ENCODE measurements at places on chromosomes 3 and 15.

DNA sequence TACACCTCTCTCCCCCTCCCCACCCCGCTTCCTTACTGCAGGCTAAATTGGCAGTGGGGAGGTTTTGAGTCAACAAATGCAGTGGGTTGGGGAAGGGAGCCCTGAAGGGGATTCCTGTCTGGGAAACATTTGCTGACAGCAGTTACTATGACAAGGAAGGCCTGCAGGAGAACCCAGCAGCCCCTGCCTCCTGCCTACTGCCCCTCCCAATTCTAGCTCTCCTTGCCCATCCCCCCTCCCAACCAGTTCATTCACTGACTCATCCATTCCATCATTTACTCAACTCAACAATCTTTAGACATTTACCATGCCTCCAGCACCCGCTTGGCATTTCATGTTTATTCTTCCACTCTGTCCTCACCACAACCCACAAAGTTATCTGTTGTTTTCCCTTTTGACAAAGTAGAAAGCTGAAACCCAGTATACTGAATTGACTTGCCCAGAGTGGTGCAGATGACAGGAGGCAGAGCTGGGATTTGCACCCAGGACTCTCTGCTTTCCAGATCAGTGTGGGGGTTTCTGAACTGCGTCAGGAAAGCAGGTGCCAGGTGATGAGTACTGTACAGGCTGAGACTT, 75.0 kb downstream of the MAGEF1 start:
- DNase-seq = peak; percentile 92

DNA sequence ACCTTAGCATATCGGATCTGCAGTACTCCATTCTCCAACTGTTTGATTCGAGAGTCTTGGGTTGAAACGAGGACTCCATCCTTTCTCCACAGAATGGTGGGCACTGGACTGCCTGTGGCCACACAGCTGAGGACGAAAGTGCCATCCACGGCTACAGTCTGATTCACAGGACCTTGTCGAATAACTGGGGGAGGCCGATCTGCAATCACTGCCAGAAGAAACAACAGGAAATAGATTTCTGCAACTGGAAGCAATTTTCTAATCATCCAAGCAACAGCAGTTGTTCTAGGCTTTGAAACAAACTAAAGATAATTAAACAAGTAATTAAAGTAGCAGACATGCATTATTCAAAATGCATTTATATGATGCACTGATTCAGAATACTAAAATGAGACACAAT, 1097.7 kb downstream of the ROBO1 start:
- DNase-seq = no peak

- no peak for DNase-seq
These were observed 148.5 kb upstream of the ICE2 start for GRCh38 chr15:60627298-60627943.

- DNase-seq = peak; percentile 41
These were observed 81.9 kb downstream of the MECOM start for GRCh38 chr3:169581633-169582032.

- DNase-seq = no peak
These were observed 14.2 kb downstream of the DENND4A start for GRCh38 chr15:65777843-65778242.

- DNase-seq = no peak
These were observed 16.8 kb downstream of the CGNL1 start for GRCh38 chr15:57393061-57393460.

- no peak for DNase-seq
These were observed 25.5 kb upstream of the PDHB start for GRCh38 chr3:58459160-58459559.

DNA sequence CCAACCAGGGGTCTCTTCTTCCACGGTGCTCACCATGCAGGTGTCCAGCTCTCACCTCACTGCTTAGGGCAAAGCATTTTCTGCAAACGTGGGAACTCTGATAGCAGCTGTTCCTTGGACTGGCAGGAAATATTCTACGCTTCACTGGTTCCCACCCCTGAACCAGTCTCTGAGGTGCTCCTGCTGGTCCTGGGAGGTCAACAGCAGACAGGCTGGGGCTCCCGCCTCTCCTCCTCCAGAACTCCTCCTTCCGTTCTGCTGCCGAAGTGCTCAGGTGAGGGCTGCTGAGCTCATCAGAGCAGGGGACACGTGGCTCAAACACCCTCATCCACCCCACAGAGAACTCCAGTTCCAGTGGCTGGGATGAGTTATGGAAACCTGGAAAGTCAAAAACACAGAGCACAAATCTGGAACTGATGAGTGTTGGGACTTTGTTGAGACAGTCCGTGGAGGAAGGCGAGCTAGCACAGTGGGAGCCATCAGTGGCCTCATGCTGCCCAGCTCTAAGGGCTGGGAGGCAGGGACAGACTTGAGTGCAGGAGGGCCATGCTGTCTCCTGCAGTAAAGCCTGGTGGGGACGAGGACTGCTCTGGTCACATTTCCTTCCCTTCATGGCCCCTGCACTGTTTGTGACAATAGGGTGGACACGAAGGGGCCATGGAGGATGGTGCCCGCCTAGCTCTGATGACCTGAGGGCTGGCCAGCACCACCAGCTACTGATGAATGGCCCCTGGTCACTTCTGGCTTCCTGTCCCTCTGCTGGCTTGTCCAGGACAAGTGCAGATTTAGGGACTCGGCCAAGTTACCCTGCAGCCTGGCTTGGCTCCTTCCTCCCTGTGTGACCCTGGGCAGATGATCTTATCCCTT, 137.8 kb downstream of the KLF13 start:
- no peak for DNase-seq

- no peak for DNase-seq
These were observed 22.4 kb downstream of the IFT122 start for GRCh38 chr3:129462361-129462968.

DNA sequence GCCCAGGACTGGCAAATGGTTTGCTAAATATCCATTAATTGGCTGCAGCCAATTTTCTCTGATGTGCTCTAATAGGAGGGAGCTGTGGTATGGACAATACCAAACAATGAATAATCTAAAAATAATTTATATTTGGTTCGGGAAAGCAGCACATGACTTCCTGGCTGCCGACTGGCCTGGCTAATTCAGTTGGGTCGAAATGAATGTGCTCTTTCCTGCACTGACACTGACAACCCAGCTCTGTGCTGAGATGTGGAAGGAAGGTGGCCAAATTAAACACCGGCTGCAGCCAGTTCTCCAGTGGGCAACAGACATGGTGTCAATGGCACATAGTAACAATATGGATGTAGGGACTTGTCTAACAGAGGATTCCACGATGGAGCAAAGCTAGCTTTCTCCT, 21.1 kb upstream of the COLQ start:
- no peak for DNase-seq

DNA sequence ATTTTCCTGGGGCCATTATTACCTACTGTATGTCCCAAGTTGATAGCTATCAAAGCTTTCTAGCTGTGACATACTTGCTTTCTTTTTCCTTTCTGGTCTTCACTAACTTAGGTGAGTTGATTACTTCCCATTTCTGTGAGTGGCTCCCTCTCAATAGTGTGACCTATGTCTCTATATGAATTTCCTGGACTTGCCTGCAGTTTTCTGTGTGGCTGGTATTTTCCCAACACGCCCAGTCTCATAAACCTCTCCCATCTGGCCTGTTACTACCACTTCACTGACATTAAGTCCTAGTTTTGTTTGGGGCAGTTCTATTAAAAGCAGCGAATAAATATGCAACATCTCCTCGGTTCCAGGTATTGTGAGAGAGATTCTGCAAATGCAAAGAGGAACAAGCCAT, 671.2 kb downstream of the SI start:
- DNase-seq = no peak

DNA sequence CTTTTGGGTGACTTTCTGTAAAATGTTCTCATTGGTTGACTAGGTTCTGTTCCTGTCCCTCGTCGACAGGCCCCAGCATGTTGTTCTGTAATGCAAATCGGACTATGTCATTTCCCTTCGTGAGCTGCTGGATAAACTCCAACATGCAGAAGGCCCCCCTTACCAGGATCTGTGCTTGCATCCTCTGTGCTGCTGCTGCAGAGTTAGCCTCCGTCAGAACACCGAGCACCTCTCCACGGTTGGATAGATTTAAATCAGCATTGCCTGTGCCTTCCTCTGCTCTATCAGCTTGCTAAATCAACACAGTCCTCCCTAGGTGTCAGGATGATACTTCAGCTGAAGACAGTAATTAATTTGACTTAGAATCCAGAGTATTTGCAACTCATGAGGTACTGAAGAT, 12.7 kb upstream of the MINDY4B start:
- no peak for DNase-seq

DNA sequence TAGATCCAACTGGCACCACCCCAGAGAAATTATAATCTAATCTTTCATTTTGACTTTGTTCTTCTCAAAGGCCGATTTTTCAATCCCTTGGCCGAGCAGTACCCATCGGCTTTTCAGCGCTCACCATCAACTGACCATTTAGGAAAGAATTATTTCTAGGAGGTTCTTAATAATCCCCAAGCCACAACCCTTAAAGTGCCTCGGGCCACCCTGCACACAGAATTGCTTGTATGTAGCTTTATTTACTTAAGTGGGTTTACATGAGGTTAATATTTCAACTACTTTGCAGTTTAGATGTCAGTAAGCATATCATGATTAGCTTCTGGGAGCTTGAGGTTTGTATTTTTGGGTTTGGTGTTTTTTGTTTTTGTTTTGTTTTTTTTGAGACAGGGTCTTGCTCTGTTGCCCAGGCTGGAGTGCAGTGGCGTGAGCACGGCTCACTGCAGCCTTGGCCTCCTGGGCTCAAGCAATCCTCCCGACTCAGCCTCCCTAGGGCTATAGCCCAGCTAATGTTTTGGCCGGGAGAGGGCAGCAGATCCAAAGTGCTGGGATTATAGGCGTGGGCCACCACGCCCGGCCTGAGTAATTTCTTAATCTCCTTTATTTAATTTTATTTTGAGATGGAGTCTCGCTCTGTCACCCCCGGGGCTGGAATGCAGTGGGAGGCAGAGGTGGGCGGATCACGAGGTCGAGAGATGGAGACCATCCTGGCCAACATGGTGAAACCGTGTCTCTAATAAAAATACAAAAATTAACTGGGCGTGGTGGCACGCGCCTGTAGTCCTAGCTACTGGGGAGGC, 801 bp upstream of the CDAN1 start:
- DNase-seq = no peak

DNA sequence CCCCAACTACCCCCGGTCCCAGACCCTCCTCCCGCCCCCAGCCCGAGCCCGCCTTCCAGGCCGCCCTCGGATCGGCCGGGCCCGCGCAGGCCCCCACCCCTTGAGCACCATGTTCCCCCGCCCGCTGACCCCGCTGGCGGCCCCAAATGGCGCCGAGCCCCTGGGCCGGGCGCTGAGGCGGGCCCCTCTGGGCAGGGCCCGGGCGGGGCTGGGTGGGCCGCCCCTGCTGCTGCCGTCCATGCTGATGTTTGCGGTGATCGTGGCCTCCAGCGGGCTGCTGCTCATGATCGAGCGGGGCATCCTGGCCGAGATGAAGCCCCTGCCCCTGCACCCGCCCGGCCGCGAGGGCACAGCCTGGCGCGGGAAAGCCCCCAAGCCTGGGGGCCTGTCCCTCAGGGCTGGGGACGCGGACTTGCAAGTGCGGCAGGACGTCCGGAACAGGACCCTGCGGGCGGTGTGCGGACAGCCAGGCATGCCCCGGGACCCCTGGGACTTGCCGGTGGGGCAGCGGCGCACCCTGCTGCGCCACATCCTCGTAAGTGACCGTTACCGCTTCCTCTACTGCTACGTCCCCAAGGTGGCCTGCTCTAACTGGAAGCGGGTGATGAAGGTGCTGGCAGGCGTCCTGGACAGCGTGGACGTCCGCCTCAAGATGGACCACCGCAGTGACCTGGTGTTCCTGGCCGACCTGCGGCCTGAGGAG, 472 bp downstream of the CHST14 start:
- DNase-seq = peak; percentile 18

DNA sequence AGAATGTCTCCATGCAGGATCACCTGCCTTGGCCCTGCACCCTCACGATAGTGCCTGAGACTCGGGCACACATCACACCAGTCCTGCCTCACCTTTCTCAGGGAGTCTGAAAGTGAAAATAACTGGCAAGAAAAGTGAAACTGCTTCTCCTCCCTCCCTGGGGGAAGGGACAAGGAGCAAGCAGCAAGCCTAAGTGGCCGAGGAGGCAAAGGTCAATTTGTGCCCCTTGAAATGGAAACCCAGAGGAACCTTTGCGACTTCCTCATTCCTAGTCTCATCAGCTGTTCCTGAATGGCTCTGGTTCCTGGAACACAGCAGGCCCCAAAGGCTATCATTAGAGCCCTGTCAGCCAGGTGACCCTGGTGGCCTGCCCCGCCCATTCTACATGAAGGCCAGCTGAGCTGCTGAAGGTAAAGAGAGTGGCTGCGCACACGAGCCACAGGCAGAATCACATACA, 28.0 kb upstream of the SLCO2A1 start:
- DNase-seq = no peak

GRCh38 chr15:62447742-62448141, 282.7 kb upstream of the C2CD4B start:
- no peak for DNase-seq

DNA sequence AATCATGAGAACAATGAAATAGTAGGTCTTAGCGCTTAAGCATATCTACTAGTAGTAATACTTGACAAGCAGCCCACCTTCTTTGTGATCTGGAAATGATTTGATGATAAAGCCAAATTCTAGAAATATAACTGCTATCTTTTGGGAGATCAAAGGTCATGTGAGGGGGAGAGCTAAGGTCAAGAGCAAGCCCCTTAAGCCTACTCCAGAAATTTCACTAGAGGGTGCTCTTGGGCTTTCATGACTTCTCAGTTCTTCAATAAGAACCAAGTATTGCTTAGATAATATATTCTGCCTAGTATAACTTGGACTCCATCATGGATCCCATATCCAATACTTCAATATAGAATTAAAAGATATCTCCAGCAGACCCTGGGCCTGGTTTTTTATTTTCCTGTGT, 319.6 kb downstream of the ZBTB20 start:
- peak; percentile 42 for DNase-seq

DNA sequence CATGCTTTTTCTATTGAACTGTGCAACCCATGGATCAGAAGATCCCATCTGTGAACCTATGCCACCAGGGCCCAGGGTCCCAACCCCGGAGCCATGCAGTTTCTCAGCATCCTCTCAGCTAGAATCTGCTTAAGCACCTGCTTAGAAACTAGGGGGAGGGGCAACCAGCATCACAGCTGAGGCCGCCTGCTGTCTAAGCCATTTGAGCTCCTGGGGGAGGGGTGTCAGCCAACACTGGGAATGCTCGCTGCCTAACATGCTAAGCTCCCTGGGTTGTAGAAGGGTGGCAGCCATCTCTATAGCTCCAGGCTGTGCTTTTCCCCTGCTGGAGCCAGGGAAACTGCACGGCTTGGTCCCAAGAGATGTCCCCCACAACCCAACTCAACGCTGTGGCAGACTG, 322.8 kb downstream of the EDEM1 start:
- no peak for DNase-seq

- no peak for DNase-seq
These were observed 61.0 kb upstream of the ANKRD28 start for GRCh38 chr3:15858547-15859506.

GRCh38 chr3:37162501-37163245, 11.7 kb downstream of the LRRFIP2 start:
- DNase-seq = no peak

- DNase-seq = no peak
These were observed 895.4 kb downstream of the FHIT start for GRCh38 chr3:60355825-60356224.
